ENCODE measurements at places on chromosomes 13 and 19. TPM values are rescaled to one million over a fixed set of nuclear protein-coding genes. Genes with fewer than 3 reads are reported as not detected.

PGLYRP1 gene
- not detected for total RNA-seq

COQ8B gene
- 22.8 TPM for total RNA-seq

KANK3 gene
- not detected for total RNA-seq

DPY19L3 gene
- total RNA-seq: 25.0 TPM

SLC25A41 gene
- total RNA-seq: not detected

ZNF549 gene
- 3.8 TPM for total RNA-seq

SIGLEC9 gene
- total RNA-seq: not detected

Data from HFFc6 (cell line).